ENCODE measurements at places on chromosomes 7 and 10.
A peak's percentile ranks its signal among the peaks of the same experiment; 100 is the strongest.

GRCh38 chr10:93440591-93441091 is 41.5 kb downstream of the MYOF start:
- peak; percentile 51 for DNase-seq

DNA sequence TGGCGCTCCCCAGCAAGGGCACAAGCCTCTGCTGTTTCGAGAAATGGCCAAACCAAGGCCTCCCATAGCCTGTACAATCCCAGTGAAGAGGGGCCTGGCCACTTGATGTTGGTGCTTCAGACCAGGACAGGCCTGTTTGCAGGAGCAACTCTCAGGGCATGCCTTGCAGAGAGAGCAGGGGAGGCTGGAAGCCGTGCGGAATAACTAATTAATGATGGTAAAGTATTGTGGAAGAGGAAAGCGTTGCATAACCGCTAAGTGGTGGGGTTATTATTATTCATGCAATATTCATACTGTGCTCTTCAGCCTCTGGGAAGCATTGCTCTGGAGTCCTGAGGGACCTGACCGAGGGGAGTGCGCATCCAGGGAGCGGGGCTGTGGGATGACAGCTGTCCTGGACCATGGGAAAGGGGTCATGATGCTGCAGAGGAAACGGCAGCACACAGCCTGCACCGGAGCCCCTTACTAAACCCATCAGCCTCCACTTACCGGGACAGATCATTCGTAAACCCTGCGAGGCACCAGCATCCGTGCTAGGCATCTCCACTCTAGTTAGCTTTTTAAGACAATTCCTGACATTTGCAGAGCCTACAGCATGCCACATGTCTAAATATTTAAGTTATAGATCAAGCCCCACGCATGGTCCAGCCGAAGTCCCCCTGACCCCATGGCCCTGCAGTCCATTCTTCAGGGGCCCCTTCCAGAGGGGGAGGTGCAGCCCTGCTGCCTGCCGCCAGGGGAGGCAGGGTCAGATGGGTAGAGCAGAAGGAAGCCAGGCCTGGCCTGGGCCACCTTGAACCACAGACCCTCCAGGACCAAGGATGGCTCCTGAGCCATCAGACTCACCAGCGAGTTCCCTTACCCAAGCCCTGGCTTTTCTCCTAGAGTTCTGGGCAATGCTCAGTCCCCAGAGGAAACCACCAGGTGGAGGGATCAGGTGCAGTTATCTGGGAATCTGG is 11.6 kb downstream of the TMEM273 start:
- no peak for DNase-seq

- no peak for DNase-seq
Measured at GRCh38 chr7:127959770-127960169, 71.5 kb downstream of the LRRC4 start.

DNA sequence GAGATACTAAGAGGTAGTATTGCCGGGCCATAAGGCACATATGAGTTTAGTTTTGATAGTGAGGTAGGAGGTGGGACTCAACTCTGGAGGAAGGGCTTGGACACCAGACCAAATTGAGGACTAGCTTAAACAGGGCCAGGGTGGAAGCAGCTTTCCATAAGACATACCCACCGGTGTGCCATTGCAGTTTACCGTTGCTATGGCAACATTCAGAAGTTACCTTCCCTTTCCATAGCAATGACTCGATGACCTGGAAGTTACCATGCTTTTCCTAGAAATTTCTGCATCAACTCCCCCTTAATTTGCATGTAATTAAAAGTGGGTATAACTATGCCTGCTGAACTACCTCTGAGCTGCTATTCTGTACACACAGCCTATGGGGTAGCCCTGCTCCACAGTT is 10.9 kb upstream of the SNX10 start:
- DNase-seq = no peak

- peak; percentile 80 for DNase-seq
Measured at GRCh38 chr7:30038196-30038980, 10.2 kb downstream of the PLEKHA8 start.

- DNase-seq = no peak
Measured at GRCh38 chr7:44374007-44374763, 48.8 kb upstream of the CAMK2B start.

GRCh38 chr10:129030603-129030895 is 436.5 kb upstream of the MGMT start:
- no peak for DNase-seq

DNA sequence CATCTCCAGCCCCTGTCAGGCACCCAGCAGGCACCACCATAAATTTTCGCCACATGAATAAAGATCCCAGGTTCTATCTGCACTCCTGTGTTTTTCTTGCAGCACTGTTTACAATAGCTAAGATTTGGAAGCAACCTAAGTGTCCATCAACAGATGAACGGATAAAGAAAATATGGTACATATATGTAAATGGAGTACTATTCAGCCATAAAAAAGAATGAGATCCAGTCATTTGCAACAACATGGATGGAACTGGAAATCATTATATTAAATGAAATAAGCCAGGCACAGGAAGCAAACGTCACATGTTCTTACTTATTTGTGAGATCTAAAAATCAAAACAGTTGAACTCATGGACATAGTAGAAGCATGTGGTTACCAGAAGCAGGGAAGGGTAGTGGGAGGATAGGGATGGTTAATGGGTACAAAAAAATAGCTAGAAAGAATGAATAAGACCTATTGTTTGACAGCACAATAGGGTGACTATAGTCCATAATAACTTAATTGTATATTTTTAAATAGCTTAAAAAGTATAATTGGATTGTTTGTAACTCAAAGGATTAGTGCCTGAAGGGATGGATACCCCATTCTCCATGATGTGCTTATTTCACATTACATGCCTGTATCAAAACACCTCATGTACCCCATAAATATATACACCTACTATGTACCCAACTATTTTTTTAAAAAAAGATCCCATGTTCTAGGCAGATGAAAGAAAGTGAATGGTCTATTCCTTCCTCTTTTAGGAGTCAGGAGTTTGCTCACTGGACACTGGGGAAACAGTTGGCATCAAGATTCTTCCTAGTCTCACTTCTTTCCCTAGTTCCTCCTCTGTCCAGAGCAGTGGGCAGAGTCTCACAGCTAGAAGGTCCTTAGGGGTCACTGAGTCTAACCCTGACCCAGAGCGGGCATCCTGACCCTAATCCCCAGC is 1.0 kb upstream of the NPFFR1 start:
- DNase-seq = no peak

DNA sequence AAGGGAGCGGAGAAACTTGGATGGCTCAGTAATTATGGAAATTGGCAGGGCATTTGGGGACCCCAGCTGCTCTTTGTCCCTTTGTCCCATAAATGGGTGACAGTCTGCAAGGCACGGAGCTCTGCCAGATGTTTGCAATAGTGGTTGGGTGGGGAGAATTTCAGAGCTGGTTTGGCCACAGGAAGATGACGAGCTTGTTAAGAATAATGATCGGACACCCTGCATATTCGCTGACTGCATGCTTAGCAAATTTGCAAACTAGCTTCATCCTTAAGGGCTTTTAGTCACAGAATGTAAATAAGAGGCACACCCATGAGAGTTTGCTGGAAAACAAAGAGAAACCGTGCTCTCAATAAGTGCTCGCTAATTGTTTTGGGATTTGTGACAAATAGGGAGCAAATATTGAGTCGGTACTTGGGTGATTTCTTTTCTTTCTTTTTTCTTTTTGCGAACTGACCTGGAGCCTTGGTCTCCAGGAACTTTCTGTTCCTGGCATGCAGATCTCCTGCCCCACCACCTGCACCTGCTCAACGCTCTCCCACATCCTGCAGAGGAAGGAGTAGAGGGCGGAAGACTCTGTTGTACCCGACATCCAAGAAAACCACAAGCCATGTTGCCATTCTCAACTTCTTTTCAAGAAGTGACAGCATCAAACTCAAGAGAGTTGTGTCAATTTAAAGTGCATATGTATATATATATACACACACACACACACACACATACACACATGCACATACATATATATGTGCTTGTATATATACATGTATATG is 238.9 kb downstream of the CAMK1D start:
- DNase-seq = no peak

DNA sequence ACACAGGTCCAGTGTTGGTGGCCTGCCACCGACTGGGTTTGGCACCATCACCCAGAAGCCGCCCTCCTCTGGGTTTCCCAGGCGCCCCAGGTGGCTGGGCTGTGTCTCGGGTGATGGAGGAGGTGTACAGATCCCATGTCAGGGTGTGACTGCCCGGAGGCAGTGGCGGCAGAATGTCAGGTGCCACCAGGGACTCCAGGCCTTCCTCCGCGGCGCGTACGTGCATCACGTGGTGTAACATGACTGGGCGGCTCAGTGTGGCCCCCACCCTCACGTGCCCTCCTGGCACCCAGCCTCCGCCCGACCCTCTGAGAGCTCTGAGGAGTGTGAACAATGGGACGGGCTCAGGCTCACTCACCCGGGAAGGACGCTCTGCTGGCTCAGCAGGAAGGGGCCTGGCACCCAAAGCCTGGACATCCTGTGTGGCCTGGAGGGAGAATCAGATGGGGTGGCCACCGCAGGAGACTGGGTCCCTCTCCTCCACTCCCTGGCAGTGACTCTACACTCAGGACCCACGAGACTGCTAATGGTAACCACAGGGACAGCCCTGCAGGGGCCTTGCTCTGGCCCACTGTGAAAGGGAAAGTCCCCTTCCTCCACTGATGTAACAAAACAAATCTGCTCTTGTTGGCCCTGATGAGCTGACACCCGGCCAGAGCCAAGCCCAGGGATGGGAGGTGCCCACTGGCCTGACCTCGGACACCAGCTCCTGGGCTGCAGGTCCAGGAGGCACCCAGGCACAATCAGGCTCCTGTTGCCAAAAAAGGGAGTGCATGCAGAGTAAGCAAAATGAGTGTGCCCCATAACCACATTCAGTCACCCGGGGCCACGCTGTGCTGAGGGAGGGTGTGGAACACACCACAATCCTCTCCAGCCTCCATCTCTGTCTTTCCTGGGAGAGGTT is 164.8 kb downstream of the PRKAG2 start:
- DNase-seq = no peak

GRCh38 chr7:141617280-141617679 is 66.1 kb downstream of the AGK start:
- no peak for DNase-seq

- no peak for DNase-seq
Measured at GRCh38 chr7:11193888-11194287, 220.2 kb downstream of the PHF14 start.

GRCh38 chr7:127158659-127159058 is 94.1 kb downstream of the GRM8 start:
- no peak for DNase-seq

- DNase-seq = peak; percentile 83
Measured at GRCh38 chr10:132667342-132668047, 118.5 kb downstream of the NKX6-2 start.

GRCh38 chr10:28891058-28891713 is 213.9 kb downstream of the BAMBI start:
- no peak for DNase-seq

GRCh38 chr10:107984149-107984548 is 819.6 kb upstream of the SORCS1 start:
- DNase-seq = no peak

GRCh38 chr10:93652857-93653256 is 40.5 kb downstream of the PDE6C start:
- DNase-seq = peak; percentile 5

DNA sequence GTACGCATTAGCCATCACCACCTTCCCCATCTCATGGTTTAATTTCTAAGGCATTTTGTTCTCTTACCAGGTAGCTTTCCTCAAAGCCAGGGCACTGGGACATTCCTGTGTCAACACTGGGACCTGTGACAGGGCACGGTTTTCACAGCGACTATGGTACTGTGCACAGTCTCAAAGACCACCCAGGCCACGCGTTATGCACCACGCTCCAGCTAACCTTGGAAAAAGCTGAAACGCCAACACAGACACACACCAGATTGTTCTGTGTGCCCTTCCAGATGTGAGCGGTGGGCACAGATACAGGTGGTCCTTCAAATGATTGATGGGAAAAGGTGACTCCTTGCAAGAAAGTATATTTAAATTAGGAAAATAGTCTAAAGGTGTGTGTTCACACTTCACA is 337.3 kb downstream of the WDR37 start:
- no peak for DNase-seq

GRCh38 chr10:45466784-45467183 is 92.8 kb downstream of the ALOX5 start:
- no peak for DNase-seq

GRCh38 chr7:15308821-15309220 is 253.0 kb downstream of the AGMO start:
- DNase-seq = no peak

- no peak for DNase-seq
Measured at GRCh38 chr7:158527915-158528502, 59.6 kb downstream of the PTPRN2 start.

- peak; percentile 47 for DNase-seq
Measured at GRCh38 chr7:13198036-13198435, 510.6 kb downstream of the ARL4A start.

DNA sequence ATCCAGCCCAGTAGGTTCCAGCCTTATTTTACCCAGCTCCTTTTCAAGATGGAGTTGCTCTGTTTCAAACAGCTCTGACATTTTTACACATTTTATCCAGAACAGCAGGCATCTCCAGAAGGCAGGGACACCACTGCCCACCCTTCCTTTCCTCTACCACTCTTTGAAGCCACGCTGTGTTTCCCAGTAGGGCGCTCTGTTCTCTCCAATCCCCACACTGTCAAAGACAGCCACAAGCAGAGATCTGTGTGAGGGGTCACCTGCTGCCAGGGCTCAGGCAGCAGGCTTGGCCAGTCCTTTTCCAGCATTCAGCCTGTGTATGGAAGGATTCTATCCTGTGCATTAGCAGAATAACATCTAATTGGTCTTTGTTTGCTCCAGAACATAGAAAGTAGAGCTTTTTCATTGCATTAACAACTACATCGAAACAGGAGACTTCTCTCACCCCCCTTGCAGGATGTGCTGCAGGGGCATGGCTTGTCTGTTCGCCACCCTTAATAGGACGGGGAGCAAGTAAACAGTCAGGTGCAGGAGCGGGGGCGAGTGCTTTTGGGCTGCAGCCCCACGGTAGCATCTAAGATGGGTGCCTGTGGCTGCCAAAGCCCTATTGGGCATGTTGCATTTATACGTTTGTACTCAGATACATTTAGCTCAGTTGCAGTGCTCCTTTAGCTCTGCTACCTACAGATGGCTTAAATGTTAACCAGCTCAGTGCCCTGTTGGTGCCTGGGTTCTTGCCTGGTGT is 326.1 kb downstream of the GALNT17 start:
- no peak for DNase-seq

- DNase-seq = no peak
Measured at GRCh38 chr7:91083855-91084644, 180.2 kb upstream of the FZD1 start.

- no peak for DNase-seq
Measured at GRCh38 chr7:157708919-157709295, 372.1 kb downstream of the DNAJB6 start.

All from fibroblast of lung (primary cell).